Posterior cingulate gyrus (tissue), 11 donors: ENCODE measurements at places on chromosomes 7 and 10.

GRCh38 chr7:74025730-74026129 lies 2.2 kb upstream of the ELN start:
- DNase-seq, result no peak

- DNase-seq, result no peak
These were observed 88.5 kb downstream of the CTNNA3 start for GRCh38 chr10:67607472-67607871.

- no peak for DNase-seq
These were observed 384.8 kb upstream of the FOXK1 start for GRCh38 chr7:4297165-4297917.

GRCh38 chr10:67772894-67773511 lies 65.0 kb downstream of the DNAJC12 start:
- DNase-seq, result no peak

DNA sequence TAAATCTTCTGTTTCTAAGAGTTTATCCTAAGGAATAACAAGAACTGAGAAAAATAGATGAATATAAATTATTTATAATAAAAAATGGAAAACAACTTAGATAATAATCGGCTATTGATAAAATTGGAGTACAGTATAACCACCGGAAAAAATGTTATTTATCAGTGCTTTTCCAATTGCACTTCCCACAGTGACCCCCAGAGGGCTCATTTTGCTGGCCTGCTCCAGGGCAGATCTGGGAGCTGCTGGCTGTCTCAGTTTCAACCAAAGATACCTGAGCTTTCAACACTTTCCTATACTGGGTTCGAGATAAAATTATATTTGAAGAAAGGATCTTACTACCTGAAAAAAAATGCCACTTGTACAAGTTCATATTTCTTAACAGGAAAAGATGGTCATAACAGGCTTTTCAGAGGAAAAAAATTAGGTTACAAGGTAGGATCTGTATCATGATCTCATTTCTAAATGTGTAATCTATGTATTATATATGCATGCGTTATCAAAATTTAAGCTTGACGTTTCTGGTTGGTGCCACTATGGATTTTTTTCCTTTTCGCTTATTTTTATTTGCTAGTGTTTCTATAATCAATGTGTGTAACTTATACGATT lies 165.7 kb downstream of the NPSR1 start:
- peak; percentile 83 for DNase-seq
